Activated naive CD4-positive, alpha-beta T cell treated with anti-CD3 and anti-CD28 coated beads, Interleukin-2, amount 50 U/mL, for 72 hours (primary cell): ENCODE measurements at places on chromosomes 5 and 9. TPM values are rescaled to one million over a fixed set of nuclear protein-coding genes. Genes with fewer than 3 reads are reported as not detected.

CD72 gene
- 16.7 TPM for total RNA-seq

SHROOM1 gene
- total RNA-seq: 1.3 TPM

- no peak for DNase-seq
Measured at GRCh38 chr5:115295777-115296123, 704 bp downstream of the CCDC112 start.

DNA sequence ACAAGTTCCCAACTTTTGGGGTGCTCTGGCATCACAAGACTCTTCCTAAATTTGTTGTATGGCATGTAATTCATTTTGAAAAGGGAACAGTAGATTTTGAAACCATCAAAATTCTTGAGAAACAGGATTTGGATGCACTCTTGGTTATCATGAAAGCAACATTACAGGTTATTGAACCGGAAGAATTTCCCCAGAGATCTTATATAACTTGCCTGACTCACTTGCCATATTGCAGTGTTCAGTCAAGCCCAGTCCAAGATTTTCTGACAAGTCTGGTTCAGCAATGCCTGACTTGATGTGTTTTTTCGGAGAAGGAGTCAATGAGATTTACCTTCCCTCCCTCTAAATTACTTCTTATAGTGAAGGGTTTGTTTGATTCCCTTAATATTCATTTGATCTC, 32.0 kb downstream of the SMIM15 start:
- DNase-seq: no peak

DNA sequence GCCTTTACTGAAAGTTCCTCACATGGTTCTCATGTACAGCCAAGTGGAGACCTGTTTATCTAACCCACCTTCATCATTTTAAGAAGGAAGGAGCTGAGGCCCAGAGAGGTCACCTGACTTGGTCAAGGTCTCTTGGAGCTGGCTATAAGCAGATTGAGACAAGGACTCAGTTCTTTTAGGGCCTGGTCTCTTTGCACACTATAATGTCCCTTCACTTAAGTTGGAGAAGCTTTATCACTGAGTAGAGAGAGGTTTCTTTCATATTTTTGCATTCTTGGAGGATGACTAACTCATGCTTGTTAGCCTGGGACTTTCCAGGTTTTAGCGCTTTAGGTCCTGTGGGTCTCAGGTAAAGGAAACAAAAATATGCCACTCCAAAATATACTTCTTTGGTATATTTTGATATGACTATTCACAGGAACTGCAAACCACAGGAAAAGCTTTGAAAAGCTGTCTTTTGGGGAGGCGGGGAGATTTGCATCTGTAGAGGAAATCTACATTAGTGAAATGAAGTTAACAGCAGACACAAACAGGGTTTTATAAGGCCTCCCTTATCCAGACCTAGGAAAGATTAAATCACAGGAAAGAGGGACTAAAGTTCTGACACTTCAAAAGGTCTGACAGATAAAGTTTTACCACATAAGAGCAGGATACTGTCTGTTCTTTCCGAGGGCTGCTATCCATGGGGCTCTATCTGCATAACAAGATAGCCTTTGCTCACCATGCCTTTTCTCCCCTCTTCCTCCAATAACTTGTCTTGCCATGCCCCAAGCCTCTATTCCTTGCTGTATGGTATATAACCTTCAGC, 95.8 kb upstream of the ANKRD55 start:
- no peak for DNase-seq

DNA sequence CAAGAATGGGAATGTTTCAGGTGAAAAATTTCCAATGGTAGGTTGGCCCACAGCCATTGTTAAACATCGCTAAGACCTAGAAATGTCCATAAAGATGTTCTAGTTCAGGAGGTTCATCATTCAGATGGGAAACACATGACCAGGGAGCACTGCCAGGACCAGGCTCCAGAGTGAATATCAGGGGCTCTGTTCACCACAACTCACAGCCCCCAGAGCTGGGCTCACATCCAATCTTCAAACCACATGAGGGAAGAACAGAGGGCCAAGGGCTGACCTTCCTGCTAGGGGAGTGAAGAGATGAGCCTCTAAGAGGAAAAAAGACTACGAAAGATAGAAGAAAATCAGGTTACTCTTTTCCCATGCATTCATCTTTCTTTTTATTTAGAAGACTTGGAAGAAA, 205.8 kb downstream of the SEMA5A start:
- DNase-seq: no peak

GRCh38 chr9:136544548-136544963, 1.3 kb downstream of the NOTCH1 start:
- peak; percentile 70 for DNase-seq

DNA sequence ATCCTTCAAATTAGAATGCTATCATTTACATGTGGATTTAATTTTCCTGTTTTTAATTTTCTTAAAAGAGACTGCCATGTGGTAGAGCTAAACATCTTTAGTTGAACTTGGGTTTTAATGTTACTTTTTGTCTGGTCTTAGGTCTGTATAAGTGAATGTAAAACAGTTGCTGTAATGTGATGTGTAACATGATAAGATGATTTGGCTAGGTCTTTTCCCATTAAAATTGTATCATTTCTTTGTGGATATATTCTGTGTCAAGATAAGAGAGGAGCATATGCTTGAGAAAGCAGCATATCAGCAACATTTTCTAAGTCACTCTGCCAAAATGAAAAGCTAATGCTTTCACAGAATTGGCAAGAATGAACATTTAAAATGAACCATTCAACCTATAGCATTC, 18.5 kb downstream of the TMEM167A start:
- no peak for DNase-seq

GRCh38 chr9:2072752-2073405, 57.7 kb downstream of the SMARCA2 start:
- no peak for DNase-seq

DNA sequence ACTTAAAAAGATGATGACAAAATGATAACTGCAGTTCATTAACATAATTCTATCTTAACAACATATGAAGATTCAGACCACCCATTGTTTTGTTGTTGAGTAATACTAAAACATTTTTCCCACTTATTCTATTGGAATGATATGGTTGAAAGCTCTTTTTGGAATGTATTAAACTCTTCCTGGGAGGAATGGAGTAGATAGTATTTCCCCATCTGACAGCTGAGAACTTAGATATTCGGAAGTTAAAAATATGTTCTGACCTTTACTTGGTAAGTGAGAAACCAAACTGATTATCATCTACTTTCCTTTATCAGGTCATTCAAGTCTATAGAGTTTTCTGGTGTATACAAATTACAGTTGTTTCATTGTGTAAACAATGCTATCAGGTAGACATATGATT, 452.9 kb downstream of the CSNK1G3 start:
- DNase-seq: no peak

DNA sequence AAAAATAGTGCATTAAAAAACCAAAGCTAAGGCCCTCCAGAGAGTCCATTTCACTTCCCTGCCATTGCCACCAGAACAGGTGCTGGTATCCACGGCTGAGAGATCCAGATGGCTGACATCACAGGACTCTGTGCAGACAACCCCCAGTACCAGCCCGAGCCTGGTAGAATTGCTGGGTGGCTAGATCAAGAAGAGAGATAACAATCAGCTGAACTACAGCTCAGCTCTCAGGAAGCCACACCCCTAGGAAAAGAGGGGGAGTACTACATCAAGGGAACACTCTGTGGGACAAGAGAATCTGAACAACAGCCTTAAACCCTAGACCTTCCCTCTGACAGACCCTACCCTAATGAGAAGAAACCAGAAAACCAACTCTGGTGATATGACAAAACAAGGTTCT, 73.8 kb upstream of the SLIT3 start:
- no peak for DNase-seq

GRCh38 chr9:13377171-13377925, 97.9 kb upstream of the MPDZ start:
- no peak for DNase-seq

GRCh38 chr5:161745392-161745791, 59.9 kb downstream of the GABRA6 start:
- DNase-seq: no peak

DNA sequence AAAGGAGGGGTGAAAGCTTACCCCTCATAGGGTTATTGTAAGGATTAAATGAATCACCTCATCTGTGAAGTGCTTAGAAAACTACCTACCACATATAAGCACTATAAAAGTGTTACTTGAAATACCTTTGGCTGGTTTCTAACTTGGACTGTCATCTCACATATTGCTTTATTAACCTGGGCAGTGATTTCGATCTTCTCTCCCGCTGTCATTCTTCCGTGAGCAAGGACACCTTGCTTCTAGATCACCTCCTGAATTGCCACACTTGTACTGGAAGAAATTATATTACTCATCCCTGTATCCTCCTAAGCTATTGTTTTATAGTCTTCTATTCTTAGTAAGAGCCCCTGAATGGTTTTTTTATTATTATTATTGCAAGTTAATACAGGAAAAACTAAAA, 34.0 kb upstream of the GRAMD2B start:
- no peak for DNase-seq
